Posterior cingulate gyrus (tissue), 11 donors: ENCODE measurements at places on chromosomes 3 and 15.

GRCh38 chr15:38076786-38077185 is 142.3 kb downstream of the TMCO5A start:
- no peak for DNase-seq

GRCh38 chr15:81941479-81941878 is 104.3 kb downstream of the MEX3B start:
- no peak for DNase-seq

GRCh38 chr15:76193934-76194333 is 117.3 kb downstream of the ETFA start:
- no peak for DNase-seq

- no peak for DNase-seq
Observed at GRCh38 chr3:171345107-171345843, 114.9 kb downstream of the TNIK start.

GRCh38 chr3:169846458-169847193 is 23.1 kb downstream of the LRRC31 start:
- DNase-seq = no peak

GRCh38 chr15:75235051-75235673 is 23.0 kb upstream of the GOLGA6C start:
- no peak for DNase-seq

GRCh38 chr15:51969728-51970127 is 1.9 kb downstream of the LEO1 start:
- no peak for DNase-seq

DNA sequence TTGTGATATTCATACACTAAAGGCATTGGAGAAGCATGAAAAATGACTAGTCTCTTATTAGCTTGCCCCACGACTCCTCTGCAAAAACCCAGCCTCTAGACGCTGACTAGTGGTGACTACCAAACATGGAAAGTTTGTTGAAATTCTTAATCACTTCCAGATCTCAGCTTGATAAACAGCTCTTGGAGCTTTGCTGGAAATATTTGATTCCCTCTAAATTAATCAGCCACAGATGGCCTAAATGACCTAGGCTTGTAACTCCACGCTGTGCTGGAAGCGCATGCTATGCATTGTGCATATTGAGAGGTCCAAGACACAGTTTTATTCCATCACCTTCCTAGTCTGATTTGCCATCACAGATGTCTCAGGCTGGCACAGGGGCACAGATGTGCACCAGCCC is 244.7 kb upstream of the ST8SIA2 start:
- no peak for DNase-seq

DNA sequence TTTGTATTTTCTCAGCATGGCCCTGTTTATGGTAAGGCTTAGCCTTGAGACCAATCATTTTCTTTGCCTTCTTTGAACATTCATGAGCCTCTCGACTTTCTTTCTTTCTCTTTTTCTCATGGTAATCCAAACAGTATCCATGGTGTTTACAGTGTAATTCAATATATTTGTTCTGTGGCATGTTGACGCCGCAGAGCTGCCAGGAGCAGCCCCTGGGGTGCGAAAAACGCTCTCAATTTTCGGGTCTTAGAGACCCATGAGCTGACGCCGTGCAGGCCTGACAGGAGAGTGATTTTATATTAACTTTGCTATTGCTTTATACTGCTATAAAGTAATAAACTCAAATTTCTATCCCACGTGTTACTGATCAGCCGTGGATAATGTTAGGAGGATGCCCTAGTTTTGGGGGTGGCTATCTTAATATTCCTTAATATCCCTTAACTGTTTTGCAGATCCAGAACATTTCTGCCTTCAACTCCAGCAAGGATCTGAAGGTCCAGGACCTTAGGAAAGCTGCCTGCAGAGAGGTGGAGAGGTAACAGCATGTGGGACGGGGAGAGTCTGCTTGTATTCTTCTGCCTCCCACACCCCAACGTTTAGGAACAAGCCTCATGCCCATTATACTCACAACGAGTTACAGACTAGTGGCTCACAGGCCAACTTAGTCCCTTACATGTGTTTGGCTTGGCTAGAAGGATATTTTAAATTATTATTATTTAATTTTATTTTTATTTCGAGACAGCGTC is 29.3 kb upstream of the MYO1E start:
- no peak for DNase-seq

- DNase-seq = no peak
Observed at GRCh38 chr15:79160211-79160610, 69.6 kb upstream of the RASGRF1 start.

DNA sequence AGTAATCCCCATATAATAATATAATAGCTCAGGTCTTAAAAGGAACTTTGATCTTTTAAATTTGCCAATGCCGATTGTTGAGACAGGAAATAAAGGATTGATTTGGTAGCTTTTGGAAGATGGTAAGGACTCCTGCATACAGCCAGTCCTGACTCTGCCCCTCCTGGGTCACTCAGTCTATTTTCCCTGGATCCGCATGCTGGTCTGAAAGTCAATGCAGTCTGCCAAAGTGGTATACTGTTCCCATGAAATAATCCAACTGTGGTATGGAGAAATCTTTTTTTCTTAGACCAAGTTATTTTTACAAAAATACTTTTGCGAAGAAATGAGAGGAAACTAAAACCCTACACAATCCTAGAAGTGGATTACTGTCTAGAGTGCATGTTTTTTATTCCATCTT is 191.1 kb downstream of the TIGIT start:
- DNase-seq = no peak

DNA sequence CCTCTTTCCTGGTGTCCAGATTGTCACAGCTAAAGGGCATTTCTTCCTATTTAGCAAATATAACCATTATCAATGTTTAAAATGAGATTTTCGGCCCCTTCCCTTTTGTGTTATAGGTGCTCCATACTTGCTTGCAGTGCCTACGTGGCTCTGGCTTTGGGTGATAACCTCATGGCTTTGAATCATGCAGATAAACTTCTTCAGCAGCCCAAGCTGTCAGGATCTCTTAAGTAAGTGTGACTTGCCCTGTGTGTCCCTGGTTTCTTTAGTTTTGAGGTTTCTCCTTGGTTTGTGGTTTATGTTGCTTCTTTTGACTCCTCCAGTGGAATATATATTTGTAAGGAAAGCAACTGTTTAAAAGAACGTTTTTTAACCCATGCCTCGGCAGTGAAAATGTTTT is 58.5 kb upstream of the TRIM71 start:
- DNase-seq = no peak

- no peak for DNase-seq
Observed at GRCh38 chr3:16524196-16524595, 10.7 kb upstream of the RFTN1 start.

GRCh38 chr3:172799246-172799645 is 48.7 kb downstream of the ECT2 start:
- DNase-seq = no peak

DNA sequence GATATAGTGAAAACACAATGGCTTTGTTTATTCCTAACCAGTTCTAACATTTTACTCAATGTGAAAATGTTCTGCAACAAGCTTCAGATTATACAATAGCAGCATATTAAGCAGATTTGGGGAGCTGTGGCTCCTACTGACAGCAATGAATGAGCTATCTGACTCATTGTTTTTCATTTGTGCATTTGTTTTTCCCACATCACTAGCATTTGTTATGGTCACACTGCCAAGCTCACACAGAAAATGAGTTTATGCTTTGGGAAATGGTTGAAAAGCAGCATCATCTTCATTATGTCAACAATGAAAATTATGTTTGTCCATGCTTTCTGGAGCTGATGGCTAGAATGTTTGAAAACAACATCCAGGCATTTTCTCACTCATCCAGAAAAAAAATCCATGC is 53.5 kb downstream of the ZPLD1 start:
- no peak for DNase-seq

DNA sequence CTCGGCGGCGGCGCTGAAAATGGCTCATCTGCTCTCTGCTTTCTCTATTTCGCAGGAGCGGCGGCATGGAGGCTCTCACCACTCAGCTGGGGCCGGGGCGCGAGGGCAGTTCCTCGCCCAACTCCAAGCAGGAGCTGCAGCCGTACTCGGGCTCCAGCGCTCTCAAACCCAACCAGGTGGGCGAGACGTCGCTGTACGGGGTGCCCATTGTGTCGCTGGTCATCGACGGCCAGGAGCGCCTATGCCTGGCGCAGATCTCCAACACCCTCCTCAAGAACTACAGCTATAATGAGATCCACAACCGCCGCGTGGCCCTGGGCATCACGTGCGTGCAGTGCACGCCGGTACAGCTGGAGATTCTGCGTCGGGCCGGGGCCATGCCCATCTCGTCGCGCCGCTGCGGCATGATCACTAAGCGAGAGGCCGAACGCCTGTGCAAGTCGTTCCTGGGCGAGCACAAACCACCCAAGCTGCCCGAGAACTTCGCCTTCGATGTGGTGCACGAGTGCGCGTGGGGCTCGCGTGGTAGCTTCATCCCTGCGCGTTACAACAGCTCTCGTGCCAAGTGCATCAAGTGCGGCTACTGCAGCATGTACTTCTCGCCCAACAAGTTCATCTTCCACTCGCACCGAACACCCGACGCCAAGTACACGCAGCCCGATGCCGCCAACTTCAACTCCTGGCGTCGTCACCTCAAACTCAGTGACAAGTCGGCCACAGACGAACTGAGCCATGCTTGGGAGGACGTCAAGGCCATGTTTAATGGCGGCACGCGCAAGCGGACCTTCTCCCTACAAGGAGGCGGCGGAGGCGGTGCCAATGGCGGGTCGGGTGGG is 790 bp downstream of the SKOR1 start:
- DNase-seq = no peak

- DNase-seq = no peak
Observed at GRCh38 chr3:128345196-128345595, 121.5 kb downstream of the DNAJB8 start.

DNA sequence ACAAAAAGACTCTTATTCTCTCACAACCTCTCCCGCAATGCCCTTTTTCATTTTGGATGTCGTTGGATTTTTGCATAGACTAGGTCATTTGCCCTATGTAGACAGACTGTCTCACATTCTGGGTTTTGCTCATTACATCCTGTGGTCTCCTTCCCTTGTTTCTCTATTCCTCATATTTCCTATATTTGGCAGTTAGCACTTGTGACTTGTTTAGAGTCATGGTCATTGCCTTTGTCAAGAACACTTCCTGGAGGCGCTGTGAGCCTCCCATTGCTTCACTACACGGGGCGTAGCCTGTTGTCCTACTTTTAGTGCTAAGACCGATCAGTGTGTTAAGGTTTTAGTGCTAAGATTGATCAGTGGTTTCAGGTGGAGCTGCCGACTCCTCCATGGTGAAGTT is 16.1 kb upstream of the TATDN2 start:
- DNase-seq = no peak

GRCh38 chr15:81611679-81612078 is 237.7 kb upstream of the TMC3 start:
- no peak for DNase-seq

DNA sequence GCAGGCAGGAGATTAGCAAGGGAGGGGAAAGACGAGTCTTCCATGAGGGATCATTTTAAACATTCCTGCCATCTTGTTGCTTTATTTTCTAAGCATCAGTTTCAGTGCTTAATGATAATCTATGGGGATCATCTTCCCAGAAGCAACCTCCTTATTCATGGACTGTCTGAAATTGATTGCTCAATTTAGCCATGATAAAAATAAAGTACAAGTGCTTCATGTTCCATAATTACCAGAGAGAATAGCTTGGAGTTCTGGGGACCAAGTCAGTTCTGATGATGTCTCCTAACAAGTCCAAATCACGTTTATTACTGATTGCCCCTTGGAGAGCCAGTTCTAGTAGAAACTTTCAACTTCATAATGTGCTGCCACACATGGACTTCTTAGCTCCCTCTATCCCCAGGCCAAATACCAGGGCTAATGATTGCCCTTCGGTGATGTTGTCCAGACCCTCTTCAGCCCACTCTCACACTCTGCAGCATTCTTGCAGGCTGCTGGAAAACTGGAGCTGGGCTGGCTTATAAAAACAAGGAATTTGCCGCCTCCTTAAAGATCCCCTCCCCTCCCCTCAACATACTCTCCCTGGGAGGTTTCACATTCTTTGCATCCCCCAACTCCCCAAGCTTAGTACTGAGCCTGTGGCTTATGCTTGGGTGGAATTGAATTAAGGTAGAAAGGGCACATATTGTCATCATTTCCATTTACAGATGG is 222.1 kb upstream of the ADAMTS9 start:
- no peak for DNase-seq

DNA sequence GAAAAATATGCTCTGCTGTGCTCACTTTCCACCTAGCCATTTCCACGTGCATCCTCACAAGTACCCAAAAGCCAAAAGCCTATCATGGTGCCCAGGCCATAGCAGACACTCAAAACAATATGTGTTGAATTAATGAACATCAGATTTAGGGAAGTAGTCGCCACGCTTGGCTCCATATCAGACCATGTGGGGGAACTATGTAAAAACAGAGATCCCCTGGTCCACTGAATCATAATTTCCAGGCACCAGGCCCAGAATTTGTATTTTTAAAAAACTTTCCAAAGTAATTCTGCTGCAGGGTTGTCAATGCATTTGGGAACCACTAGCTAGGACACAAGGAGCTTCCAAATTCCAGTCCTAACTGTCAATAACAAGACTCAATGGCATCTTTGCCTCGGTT is 77.3 kb downstream of the CNTN3 start:
- DNase-seq = no peak

- no peak for DNase-seq
Observed at GRCh38 chr3:147373301-147373700, 33.0 kb downstream of the ZIC4 start.

- DNase-seq = no peak
Observed at GRCh38 chr3:136196064-136196400, at the start of gene MSL2. TSS of gene MSL2 (minus strand) at chr3:136196335. CDS start at chr3:136195113, 1,222 bp downstream.

DNA sequence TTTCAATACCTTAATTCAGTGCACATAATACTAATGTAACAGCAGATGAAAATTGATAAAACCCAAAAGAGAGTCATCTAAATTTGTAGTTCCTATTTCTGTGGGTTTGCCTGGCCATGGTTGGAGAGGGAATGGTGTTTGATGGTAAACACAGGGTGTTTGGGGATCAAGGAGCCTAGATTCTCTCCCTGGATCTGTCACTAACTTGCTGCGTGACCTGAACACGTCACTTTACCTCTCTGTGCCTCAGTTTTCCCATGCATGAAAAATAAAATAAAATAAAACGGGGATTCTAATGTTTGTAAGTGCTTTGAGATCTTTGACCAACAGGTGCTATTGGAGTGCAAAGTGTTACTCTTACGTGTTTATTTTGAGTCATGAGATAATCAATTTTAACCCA is 49.8 kb downstream of the GHSR start:
- no peak for DNase-seq

DNA sequence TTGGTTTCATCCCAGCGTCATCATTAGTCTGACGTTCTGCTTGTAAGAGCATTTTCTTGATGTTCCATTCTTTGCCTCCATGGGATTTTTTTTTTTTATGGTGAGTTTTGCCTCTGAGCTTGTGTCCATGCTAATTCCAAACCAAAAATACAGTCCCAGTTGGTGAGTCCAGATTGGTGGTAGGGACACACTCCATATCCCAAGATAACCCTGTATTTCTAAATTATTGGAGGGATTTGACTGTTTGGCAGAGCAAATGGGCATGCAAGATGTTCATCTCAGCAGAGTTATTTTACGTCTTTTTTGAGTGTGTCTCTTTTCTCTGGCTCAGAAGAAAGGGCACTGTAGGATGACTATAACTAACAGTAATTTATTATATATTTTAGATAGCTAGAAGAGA is 526.8 kb upstream of the CFAP20DC start:
- DNase-seq = no peak
